ENCODE measurements at places on chromosomes 6 and 20.

DNA sequence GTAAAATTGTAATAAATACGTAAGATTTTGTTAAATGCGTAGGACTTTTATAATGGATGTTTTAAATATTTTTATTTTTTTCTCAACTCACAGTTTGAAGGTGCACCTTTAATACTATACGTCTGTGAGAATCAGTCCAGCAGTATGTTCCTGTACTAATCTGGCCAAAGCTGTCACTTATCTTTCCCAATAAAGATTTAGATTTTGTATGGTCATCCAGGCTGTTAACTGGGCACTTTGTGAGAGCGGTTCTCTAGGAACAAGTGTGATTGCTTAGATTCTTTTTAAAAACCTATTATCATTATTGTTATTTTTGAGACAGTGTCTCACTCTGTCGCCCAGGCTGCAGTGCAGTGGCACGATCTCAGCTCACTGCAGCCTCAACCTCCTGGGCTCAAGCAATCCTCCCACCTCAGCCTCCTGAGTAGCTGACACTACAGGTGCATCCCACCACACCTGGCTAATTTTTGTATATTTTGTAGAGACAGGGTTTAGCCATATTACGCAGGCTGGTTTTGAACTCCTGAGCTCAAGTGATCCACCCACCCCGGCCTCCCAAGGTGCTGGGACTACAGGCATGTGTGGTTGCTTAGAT lies 1.7 kb downstream of the DCBLD1 start:
- DNase-seq = no peak

DNA sequence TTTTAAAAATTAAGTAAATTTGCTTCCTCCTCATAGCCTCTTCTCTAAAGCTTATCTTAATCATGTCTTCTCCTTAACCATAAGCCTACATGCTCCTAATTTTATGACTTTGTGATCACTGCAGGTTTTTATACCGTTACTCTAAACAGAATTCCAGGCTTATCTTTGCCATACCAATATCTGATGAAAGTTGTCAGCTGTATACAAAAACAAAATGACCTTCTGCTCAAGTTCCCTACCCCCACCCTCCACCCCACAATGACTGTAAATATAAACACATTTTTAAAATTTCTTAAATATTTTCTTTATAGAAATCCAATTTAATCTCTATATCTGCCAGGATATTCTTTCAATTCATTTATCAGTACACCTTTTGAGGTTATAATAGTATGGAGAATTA lies 60.5 kb upstream of the SGK1 start:
- DNase-seq = no peak

DNA sequence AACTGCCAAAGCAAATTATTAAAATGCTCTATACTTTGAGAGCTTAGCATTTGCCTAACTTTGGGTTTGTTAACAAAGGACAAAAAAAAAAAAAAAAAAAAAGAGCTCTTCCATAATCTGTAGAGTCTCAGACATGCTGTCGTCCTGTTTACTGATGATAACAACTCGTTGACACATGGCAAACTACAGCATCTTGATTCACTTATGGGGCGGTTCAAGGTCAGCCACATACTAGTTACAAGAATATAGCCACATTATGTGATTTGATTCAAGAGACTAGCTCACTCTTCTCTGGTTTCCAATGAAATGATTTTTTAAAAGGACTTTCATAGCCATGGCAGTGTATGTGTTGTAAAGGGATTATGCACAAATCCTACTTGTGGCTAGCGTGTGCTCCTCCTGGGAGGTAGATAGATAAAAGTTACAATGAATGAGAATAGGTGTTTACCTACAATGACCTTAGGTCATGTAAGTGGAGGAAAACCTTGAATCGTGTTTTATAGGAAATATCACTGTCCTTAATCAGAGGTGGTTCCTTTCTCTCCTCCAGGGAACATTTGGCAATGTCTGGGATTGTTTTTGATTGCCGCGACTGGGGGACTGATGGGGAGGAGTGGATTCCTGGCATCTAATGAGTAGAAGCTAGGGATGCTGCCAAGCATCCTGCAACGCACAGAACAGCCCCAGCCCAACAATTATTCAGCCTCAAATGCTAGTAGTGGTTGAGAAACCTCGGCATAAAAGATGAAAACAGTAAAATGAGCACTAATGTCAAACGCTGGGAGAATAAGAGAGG lies 969.2 kb upstream of the SLC35B3 start:
- DNase-seq = no peak

- DNase-seq = no peak
These were observed 123.9 kb upstream of the BACH2 start for GRCh38 chr6:90420500-90420899.

DNA sequence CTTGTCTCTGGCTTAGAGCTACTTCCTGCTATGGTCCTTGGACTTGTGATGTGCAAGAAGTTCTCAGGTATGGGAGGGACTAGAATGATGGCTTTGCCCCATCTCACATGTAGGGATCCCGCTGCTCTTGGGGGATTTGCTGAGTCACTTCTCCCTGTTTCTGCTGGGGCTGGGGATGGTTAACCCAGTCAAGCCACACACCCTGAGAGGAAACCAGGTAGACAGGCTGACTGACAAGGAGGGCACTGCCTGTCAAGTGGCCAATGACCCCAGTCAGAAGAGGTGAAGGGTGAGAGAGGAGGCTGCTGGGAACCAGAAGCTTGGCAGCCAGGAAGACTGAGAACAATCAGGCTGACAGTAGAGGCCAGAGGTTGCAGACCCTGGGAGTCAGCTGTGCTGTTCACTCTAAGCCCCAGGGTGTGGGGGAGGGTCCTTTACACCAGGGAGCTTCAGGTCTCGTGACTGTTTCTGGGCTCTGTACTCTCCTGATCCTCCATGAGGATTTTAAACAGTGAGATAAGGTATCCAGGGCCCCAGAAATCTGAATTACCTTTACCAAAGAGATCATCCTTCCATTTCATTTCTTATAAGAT lies 34.6 kb downstream of the HLA-F start:
- no peak for DNase-seq

GRCh38 chr20:48211238-48211637 lies 426.0 kb upstream of the SULF2 start:
- DNase-seq = no peak

DNA sequence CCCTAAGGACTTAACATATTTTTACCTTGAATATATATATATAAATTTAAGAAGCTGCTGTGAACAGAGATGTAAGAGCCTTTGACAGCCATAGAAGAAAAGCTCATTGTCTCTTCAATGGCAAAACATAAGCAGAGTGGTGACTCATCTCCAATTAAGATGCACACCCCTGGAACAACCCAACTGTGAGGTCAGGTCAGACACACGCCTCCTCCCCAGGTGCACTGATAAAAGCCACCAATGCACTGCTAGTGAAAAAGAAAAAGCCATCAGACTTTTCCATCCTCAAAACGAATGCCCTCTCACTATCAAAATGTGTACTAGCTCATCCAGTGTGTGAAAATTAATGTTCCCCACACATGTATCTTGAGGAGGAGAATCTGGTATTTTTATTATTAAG lies 100.1 kb downstream of the SMLR1 start:
- DNase-seq = no peak

All from NCI-H1092 (cell line).